ENCODE measurements at places on chromosomes 1 and 21.

- DNase-seq, result no peak
Observed at GRCh38 chr1:41461790-41462679, 22.4 kb downstream of the EDN2 start.

- DNase-seq, result no peak
Observed at GRCh38 chr1:6075748-6076147, 30.1 kb downstream of the KCNAB2 start.

DNA sequence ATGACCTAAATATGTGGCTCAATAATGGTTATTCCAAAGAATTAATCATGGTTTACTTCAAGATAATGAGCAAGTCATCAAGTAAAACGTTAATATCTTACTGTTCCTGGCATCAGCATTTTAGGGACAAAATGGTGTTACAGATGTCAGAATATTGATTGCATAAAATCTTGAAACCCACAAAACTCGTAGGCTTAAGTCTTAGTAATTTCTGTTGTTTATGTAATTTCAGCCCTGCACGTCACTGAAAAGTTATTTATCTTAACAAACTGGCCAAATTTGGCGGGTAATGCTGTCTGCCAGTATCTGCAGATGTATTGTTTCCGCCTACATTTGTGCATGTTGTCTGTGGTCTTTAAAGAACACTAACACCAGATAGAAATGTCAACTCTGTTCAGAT, 25.8 kb downstream of the CDC7 start:
- no peak for DNase-seq

GRCh38 chr21:45494851-45495680, 47.2 kb downstream of the SLC19A1 start:
- DNase-seq, result no peak

- no peak for DNase-seq
Observed at GRCh38 chr21:34815831-34816705, 147.3 kb downstream of the CLIC6 start.
